ENCODE measurements at places on chromosomes 4 and X. TPM values are rescaled to one million over a fixed set of nuclear protein-coding genes. Genes with fewer than 3 reads are reported as not detected.

Gene DACH2
- 0.24 TPM for total RNA-seq

GRCh38 chrX:16239211-16239610 lies 71.9 kb downstream of the MAGEB17 start:
- H3K36me3 ChIP-seq, result no peaks in the 10 kb centered on the region
- no peak overlapping the region for H3K4me3 ChIP-seq
- no peaks in the 10 kb centered on the region for H3K4me1 ChIP-seq
- H3K27me3 ChIP-seq, result no peaks in the 10 kb centered on the region

DNA sequence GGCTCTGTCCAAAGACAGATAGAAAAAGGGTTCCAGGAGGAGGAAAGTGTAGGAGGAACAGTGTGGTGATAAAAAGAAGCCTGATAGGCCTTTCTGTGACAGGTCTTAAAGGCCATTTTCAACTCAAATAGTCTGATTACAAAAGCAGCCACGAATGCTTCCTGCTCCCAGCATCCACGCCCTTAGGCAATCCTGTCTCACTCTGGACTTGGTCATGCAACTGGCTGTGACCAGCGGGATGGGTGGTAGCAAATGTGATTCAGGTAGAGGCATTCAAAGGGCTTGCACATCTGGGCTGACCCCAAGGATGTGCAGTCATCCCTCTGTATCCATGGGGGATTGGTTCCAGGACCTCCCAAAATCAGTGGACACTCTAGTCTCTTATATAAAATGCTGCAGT lies 14.4 kb upstream of the SEPSECS start:
- H3K27me3 ChIP-seq, result no peaks in the 10 kb centered on the region
- no peaks in the 10 kb centered on the region for H3K4me1 ChIP-seq
- no peak overlapping the region for H3K27ac ChIP-seq
- no peaks in the 10 kb centered on the region for H3K36me3 ChIP-seq
- no peak overlapping the region for H3K4me3 ChIP-seq

GRCh38 chr4:184108006-184108501 lies 109.6 kb downstream of the ENPP6 start:
- DNase-seq, result no peak
- H3K27ac ChIP-seq, result no peak overlapping the region
- no peaks in the 10 kb centered on the region for H3K27me3 ChIP-seq
- H3K4me3 ChIP-seq, result no peak overlapping the region
- H3K4me1 ChIP-seq, result peaks cover 14% of the 10 kb centered on the region
- H3K36me3 ChIP-seq, result no peaks in the 10 kb centered on the region

- no peaks in the 10 kb centered on the region for H3K27me3 ChIP-seq
- no peaks in the 10 kb centered on the region for H3K36me3 ChIP-seq
- no peak overlapping the region for H3K27ac ChIP-seq
- H3K4me1 ChIP-seq, result no peaks in the 10 kb centered on the region
- no peak for DNase-seq
Observed at GRCh38 chr4:95045429-95045828, 287.7 kb downstream of the BMPR1B start.

GRCh38 chrX:102835504-102836146 lies 101.4 kb upstream of the RAB40AL start:
- no peak overlapping the region for H3K27ac ChIP-seq
- H3K36me3 ChIP-seq, result no peaks in the 10 kb centered on the region
- no peaks in the 10 kb centered on the region for H3K27me3 ChIP-seq
- H3K4me1 ChIP-seq, result peaks cover 3% of the 10 kb centered on the region
- no peak for DNase-seq

DNA sequence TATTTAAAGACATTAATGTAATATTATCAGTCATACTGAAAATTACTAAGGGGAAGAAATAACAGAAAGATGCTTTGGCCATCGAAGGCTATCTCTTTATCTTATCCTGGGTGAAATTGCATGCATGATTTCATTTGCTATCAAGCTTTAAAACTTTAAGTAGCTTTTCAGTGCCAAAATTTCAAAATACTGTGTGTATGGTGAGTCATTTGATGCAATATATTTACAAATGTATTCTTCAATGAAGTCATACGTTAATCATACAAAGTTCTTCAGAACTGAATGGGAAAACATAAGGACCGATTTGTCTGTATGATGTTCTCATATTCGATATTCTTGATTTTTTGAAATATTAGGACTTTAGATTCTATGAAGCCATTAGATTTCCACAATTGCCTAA lies 1295.8 kb upstream of the AGA start:
- no peaks in the 10 kb centered on the region for H3K27me3 ChIP-seq
- no peaks in the 10 kb centered on the region for H3K4me1 ChIP-seq
- no peak overlapping the region for H3K27ac ChIP-seq
- no peak overlapping the region for H3K4me3 ChIP-seq
- DNase-seq, result no peak
- H3K36me3 ChIP-seq, result no peaks in the 10 kb centered on the region

Gene PQBP1
- total RNA-seq, result 36.4 TPM

Gene ARSD
- 51.8 TPM for total RNA-seq

DNA sequence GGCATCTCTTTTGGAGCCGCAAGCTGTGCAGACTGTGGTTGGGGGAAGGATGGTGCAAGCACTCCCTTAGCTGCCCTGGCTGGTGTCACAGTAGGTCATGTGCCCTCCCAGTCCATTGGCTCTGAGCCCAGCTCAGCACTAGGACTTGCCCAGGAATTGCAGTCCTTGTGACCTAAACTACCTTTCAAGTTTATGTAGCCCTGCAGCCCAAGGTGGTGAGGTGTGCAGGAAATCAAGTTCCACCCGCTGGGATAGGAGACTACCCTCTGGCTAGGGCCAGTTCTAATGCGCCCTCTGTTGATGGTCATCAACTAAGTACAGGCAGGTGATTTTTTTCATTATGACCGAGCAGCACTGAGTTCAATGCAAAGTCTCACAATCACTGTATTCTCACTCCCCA lies 335.2 kb downstream of the UBE2NL start:
- peak; percentile 33 for DNase-seq
- no peak overlapping the region for H3K4me3 ChIP-seq
- no peaks in the 10 kb centered on the region for H3K4me1 ChIP-seq

GRCh38 chr4:66655505-66655904 lies 889.8 kb downstream of the CENPC start:
- DNase-seq, result no peak
- no peak overlapping the region for H3K27ac ChIP-seq
- no peaks in the 10 kb centered on the region for H3K36me3 ChIP-seq
- no peak overlapping the region for H3K4me3 ChIP-seq

- no peak overlapping the region for H3K4me3 ChIP-seq
- peaks cover 14% of the 10 kb centered on the region for H3K4me1 ChIP-seq
- no peak for DNase-seq
- H3K27me3 ChIP-seq, result no peaks in the 10 kb centered on the region
Observed at GRCh38 chrX:20361890-20362262, 95.2 kb upstream of the RPS6KA3 start.

DNA sequence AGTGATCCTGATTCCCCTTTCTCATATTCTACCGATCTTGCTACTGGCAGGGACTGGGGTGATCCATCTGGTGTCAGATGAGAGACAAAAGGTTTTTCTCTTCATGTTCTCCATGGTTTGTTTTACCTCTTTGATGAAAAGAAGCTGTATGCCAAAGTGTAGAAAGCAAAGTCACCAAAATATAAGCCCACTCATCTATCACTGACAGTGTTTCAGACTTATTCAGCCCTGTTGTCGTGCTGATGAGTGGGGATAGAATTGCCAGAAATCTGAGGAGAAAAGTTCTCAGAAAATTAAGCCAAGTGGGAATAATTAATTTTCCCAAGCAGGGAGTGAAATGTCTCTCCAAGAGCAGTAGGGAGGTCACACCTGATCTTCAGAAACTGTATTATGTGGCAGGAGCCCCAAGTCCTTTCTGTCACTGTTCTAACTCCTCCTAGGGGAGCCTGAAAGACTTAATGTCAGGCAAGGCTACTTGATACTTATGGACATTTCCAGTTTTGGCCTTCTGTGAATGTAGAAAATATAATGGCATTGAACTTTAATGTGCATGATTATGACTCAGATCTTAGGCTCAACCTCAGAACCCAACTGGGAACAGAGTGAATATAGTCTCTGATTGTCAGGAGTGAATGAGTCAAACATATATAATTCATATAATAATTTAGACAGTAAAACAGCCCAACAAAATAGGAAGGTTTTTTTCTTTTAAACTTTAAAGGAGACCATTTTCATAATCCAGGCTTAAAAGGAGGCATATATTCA lies 298.1 kb downstream of the ANKRD50 start:
- H3K36me3 ChIP-seq, result no peaks in the 10 kb centered on the region
- no peaks in the 10 kb centered on the region for H3K27me3 ChIP-seq
- no peak overlapping the region for H3K27ac ChIP-seq
- no peak for DNase-seq

GRCh38 chr4:82746705-82747574 lies 51.7 kb downstream of the SCD5 start:
- DNase-seq, result no peak
- H3K27ac ChIP-seq, result no peak overlapping the region
- no peak overlapping the region for H3K4me3 ChIP-seq
- H3K27me3 ChIP-seq, result no peaks in the 10 kb centered on the region
- H3K36me3 ChIP-seq, result no peaks in the 10 kb centered on the region
- peaks cover 10% of the 10 kb centered on the region for H3K4me1 ChIP-seq

- H3K4me1 ChIP-seq, result no peaks in the 10 kb centered on the region
- H3K36me3 ChIP-seq, result no peaks in the 10 kb centered on the region
- no peak overlapping the region for H3K27ac ChIP-seq
- no peak for DNase-seq
- H3K27me3 ChIP-seq, result no peaks in the 10 kb centered on the region
- H3K4me3 ChIP-seq, result no peak overlapping the region
Observed at GRCh38 chr4:71614621-71615020, 169.3 kb downstream of the GC start.

DNA sequence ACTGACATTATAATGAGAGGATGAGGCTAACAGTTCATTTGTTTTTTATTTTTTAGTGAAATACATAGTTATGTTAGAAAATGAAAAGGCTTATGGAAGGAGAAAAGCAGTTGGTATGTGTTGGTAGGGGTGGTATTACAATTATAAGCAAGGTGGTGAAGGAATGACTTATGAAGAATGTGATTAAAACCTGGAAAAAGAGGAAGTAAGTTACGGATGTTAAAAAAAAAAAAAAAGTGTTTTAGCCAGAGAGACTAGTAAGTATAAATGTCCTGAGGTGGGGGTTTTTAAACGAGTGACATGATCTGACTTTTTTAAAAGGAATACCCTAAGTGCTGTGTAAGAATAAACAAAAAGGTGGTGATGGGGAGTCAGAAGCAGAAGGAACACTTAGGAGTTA lies 206.8 kb downstream of the IL15 start:
- H3K4me3 ChIP-seq, result no peak overlapping the region
- no peaks in the 10 kb centered on the region for H3K36me3 ChIP-seq
- DNase-seq, result no peak
- no peaks in the 10 kb centered on the region for H3K27me3 ChIP-seq
- no peaks in the 10 kb centered on the region for H3K4me1 ChIP-seq

GRCh38 chr4:17670423-17670822 lies 56.0 kb downstream of the MED28 start:
- DNase-seq, result no peak
- H3K27me3 ChIP-seq, result no peaks in the 10 kb centered on the region
- no peaks in the 10 kb centered on the region for H3K36me3 ChIP-seq
- peaks cover 4% of the 10 kb centered on the region for H3K4me1 ChIP-seq

DNA sequence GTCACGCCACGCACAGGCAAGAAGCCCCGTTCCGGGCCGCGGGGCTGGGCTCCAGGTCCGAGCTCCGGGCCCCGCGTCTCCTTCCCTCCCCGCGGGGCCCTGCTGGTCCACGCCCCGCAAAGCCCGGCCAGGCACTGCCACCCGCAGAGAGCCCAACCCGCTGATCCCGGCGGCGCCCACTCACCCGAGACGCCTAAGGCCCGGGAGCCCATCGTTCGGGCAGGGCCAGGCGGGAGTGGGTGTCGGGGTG lies 870 bp downstream of the PDZD4 start:
- H3K4me1 ChIP-seq, result no peaks in the 10 kb centered on the region
- H3K36me3 ChIP-seq, result no peaks in the 10 kb centered on the region
- H3K4me3 ChIP-seq, result peak overlapping the region; percentile 38
- no peak overlapping the region for H3K27ac ChIP-seq

DNA sequence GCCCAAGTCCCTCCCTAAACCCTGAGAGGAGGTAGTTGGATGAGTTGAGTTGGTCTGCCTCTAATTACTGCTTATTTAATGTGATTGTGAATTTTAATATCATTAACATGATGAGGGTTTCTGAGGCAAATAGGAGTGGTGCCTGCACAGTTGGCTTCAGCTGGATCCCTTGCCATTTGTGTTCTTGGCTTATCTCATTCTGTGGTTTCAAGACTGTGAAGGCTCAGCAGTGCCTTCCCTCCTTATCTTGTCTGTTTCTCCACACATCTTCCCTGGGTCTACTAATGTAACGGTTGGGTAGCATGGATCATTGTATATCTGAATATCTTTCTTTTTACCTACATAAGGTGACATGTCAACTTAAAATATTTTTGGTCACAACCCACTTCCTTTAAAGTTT lies 1.6 kb upstream of the SLC10A4 start:
- no peak overlapping the region for H3K4me3 ChIP-seq
- H3K27ac ChIP-seq, result no peak overlapping the region
- no peaks in the 10 kb centered on the region for H3K4me1 ChIP-seq
- no peaks in the 10 kb centered on the region for H3K27me3 ChIP-seq
- DNase-seq, result no peak

GRCh38 chr4:63226229-63226628 lies 1183.0 kb downstream of the TECRL start:
- H3K27me3 ChIP-seq, result no peaks in the 10 kb centered on the region
- H3K4me1 ChIP-seq, result no peaks in the 10 kb centered on the region
- H3K36me3 ChIP-seq, result no peaks in the 10 kb centered on the region
- H3K4me3 ChIP-seq, result no peak overlapping the region

Gene ADAM29
- total RNA-seq, result not detected

DNA sequence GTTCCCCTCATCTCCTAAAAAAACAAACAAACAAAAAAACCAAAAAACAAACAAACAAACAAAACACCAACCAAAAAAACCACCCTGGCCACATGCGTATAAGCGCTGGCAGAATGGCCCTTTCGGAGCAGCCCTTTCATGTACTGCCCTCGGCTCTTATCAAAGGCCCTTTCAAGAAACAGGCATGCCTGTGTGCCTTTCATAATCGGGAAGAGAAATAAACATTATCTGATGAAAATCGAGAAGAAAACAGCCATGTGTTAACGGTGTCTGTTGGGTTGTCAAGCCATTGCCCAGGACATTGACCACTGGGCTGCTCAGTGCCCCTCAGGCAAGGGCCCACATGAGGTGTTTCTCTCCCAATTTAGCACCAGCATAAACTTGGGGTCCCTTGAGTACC lies 68.3 kb downstream of the PJA1 start:
- no peak overlapping the region for H3K27ac ChIP-seq
- H3K4me1 ChIP-seq, result no peaks in the 10 kb centered on the region
- no peak overlapping the region for H3K4me3 ChIP-seq
- no peak for DNase-seq

Gene CXCL11
- 0.55 TPM for total RNA-seq

DNA sequence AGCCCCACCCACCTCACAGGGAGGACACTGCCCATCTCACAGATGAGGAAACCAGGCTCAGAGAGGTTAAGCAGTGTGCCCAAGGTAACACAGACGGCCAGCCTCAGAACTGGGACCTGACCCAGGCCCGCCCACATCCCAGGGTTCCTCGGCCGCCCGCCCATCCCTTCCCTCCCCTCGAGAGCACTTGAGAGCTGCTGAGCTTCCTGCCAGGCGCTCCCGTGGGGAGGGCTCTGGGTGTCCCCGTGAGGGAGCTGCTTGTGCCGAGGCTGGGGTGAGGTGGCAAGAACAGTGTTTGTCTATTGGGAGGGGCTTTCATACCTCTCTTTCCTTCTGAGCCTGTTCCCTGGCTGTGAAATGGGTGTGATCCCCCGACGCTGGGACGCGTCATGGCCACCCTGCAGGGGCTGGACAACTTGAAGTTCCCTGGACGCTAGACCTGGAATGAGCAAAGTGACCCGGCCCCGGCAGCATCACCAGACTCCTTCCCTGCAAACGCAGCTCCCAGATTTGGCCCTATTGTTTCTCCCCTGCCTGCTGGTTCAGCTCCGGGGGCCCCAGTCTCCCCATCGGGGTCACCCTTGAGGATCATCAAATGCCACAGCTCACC lies 204.9 kb downstream of the AFAP1 start:
- no peak overlapping the region for H3K27ac ChIP-seq
- no peaks in the 10 kb centered on the region for H3K27me3 ChIP-seq
- H3K4me1 ChIP-seq, result no peaks in the 10 kb centered on the region
- H3K36me3 ChIP-seq, result no peaks in the 10 kb centered on the region

Gene FDCSP
- 0.94 TPM for total RNA-seq

Measured in pancreas (tissue), 10 donors.